ENCODE measurements at places on chromosomes 5 and 9. TPM values are rescaled to one million over a fixed set of nuclear protein-coding genes. Genes with fewer than 3 reads are reported as not detected.

GARIN3 gene
- not detected for polyA plus RNA-seq

SPINK13 gene
- polyA plus RNA-seq = not detected

FGFR4 gene
- 12.8 TPM for polyA plus RNA-seq

IL4 gene
- polyA plus RNA-seq = not detected

RMRP gene
- polyA plus RNA-seq = not detected

LECT2 gene
- polyA plus RNA-seq = not detected

FOXI1 gene
- not detected for polyA plus RNA-seq

SEC61B gene
- polyA plus RNA-seq = 176 TPM

SMIM33 gene
- polyA plus RNA-seq = not detected

- DNase-seq = no peak
These were observed 677.7 kb upstream of the MEF2C start for GRCh38 chr5:89560696-89561095.

DNA sequence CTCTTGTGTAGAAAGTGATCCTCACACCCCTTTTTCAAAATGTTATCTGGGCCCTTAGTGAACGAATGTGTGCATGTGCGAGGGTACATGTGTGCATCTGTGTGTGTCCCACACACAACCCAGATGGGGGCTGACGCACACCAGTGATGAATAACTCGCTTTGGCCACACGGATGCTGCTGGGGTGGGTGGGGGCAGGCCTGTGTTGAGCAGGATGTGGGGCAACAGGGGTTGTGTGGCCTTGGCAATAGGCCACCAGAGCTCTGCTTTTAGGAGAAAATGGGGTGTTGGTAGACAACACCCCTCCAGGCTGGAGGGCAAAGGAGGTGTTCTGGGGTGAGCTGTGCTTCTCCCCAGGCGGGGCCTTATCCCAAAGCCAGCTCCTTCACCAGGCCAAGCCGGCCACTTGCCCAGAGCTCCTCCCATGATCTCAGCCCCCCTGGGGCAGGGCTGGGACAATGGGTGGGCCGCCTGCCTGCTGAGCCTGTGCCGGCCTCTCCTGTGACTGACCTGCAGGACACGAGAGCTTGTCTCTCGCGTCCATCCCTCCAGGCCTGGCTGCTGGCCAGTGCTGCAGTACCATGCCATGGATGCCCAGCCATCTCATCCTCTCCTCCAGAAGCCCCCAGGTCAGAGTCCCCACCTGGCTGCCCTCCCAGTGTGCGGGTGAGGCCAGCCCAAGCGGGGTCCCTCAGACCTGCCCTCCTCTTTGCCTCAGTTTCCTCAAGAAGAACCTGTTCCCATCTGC lies 1.7 kb downstream of the DBN1 start:
- no peak for DNase-seq

DNA sequence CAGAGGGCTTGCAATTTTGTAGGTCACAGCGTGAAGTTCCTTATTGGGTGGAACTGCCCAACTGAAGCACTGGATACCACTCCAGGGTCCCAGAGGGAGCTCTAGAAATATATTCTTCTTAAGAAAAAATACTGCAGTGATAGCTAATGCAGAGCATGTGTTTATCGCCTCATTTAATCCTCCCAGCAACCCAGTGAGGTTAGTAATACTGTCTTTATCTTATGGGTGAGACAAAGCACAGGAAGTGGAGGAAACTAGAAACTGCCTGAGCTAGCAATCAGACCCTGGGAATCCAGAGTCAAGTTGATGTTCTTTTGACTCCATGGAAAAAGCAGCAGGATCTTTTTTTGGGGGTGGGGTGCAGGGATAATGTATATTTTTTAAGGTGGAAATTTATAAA lies 153.3 kb downstream of the PJA2 start:
- DNase-seq = no peak

GRCh38 chr9:3036333-3036700 lies 192.4 kb upstream of the PUM3 start:
- no peak for DNase-seq

DNA sequence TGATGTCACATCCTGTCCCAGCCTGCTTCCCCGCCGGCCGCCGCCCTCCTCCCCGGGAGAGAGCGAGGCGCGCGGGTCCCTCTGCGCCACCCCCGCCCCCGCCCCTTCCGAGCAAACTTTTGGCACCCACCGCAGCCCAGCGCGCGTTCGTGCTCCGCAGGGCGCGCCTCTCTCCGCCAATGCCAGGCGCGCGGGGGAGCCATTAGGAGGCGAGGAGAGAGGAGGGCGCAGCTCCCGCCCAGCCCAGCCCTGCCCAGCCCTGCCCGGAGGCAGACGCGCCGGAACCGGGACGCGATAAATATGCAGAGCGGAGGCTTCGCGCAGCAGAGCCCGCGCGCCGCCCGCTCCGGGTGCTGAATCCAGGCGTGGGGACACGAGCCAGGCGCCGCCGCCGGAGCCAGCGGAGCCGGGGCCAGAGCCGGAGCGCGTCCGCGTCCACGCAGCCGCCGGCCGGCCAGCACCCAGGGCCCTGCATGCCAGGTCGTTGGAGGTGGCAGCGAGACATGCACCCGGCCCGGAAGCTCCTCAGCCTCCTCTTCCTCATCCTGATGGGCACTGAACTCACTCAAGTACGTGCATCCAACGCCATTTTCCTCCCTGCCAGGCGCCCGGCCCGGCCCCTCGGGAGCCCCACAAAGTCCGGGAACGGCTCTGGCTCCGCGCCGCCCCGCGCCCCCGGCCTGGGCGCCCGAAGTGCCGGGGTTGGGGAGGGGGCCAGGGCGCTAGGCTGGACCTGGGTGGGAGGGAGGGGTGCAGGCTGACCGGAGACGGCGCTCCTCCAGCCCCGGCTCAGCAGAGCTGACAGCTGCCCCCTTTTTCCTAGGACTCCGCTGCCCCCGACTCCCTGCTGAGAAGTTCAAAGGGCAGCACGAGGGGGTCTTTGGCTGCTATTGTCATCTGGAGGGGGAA lies 12.0 kb upstream of the OLFM1 start:
- DNase-seq = no peak

DNA sequence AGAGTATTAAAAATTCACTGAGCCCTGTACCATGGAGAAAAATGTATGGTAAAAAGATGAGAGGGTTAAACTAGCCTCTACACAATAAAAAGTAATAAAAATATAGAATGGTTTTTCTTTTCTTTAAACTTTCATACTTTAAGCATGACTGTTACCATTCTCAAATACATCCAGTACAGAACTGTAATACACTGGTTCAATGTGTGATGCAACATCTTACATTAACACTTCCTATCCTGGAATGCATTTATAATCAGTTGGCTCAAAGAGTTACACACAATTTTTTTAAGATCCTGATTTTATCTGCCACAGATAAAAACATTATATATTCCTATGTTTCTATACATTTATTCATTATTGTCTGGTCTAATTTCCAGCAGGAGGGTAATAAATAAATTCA lies 4.7 kb downstream of the GNAQ start:
- DNase-seq = no peak

GRCh38 chr5:124701016-124701415 lies 45.4 kb downstream of the ZNF608 start:
- no peak for DNase-seq

- DNase-seq = no peak
These were observed 47.8 kb downstream of the RALGPS1 start for GRCh38 chr9:126962336-126962735.

GRCh38 chr5:69048230-69048629 lies 45.6 kb upstream of the SLC30A5 start:
- no peak for DNase-seq

DNA sequence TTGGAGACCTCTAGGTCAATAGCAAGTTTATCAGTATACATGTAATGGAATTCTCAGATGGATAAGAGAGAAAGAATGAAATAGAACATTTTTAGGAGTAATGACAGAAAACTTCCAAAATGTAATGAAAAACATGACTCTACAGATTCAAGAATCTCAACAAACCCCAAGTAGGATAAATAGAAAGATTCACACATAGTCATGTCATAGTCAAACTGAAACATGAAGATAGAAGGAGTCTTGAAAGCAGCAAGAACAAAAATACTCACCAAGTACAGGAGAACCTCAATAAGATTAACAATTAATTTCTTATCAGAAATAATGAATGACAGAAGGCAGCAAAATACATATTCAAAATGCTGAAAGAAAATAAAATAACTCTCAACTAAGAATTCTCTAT lies 164.5 kb downstream of the SPATA31D1 start:
- DNase-seq = no peak

DNA sequence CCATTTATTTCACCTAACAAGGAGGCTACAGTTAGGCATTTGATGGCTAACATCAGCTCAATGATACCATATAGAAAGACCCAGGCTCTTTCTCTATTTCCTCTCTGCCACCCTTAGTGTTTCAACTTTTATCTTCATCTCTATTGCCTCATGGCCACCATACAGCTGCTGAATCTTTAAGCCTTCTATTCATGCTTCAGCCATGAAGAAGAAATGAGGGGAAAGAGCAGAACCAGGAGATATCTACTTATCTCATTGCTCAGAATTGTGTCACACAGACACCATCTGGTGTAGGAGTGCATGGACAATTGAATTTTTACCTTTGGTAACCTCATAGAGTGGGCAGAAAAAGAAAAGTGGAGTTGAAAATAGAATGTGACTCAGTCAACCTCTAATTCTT lies 6.7 kb downstream of the GAPT start:
- no peak for DNase-seq

DNA sequence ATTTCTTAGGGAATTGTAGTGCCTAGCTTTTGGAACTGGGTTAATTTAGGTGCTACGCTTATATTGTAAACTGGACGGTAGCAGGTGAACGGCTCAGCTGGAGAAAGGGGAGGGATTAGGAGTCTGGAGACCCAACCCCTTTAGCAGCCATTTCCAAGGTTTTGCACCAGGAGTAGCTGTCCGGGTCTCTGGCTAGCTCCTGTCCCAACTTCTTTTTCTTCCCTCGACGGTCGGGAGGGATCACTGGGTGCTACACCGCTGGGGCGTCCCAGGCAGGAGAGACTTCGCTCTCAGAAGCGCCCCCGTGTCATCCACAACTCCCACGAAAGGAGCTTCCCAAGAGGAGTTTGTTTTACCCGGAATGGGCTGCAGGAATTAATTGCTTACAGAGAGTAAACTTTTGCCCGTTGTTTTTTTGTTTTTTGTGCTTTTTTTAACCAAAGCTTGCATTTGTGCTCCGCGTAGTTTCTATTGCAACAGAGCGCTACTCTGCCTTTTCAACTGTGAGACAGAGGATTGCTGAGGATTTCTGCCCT lies 1640.9 kb upstream of the C9orf72 start:
- no peak for DNase-seq

DNA sequence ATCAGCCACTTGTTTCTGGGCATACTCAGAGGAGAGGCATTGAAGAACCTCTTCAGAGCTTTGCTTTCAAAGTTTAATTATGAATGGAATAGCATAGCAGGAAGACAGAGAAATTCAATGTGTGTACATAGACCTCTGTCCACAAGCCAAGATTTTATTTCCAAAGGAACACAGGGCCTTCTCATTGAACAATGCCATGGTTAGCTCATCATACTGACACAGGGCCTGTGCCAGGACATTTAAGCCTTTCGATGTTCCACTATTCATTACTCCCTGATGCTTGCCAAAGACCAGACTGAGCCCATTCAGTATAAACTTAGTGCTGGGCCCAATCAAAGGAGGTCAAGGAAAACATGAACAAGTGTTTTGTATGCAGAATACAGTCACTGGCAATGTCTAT lies 280.8 kb downstream of the FBXL17 start:
- no peak for DNase-seq

GRCh38 chr5:94901191-94901979 lies 282.9 kb downstream of the SLF1 start:
- no peak for DNase-seq

GRCh38 chr9:135835131-135835530 lies 72.2 kb downstream of the CAMSAP1 start:
- DNase-seq = no peak

DNA sequence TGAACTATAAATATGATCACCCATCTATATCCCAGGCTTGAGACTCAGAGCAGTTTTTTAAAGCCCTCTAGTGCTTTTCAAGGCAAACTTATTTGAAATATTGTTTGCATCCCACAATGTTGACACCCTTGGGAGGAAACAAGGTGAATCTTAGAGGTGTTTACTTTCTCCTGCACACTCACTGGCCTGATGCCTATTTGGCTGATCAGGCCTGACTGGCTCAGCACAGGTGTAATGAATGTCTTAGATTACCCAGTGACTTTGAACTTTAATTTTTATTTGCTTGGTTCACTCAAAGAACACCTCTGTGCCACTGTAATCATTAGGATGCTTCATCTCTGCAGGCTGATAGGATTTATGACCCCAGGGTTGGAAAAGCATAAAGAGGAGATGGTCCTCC lies 158.3 kb downstream of the KCTD16 start:
- DNase-seq = no peak
